EL (cell line): ENCODE measurements at places on chromosomes 12 and 14.

DNA sequence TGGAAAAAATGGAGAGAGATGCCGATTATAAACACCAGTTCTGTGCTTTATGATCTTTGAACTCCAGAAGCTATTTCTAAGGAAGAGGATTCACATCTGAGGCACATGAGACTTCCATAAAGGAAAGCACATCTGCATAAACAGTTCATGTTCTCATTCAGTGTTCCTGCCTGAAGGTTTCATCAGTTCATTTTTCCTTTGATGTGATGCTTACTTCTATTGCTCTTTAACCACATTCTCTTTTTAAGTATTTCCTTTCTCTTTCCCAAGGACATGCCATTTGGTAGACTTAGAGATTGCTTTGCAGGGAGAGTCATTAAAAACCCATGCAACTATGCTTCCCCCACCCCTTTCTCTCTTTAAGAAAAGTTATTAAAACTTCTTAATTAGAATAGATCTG is 387.0 kb upstream of the FLRT2 start:
- no peak for DNase-seq

GRCh38 chr14:96660667-96661066 is 136.5 kb upstream of the VRK1 start:
- no peak for DNase-seq

- no peak for DNase-seq
Observed at GRCh38 chr12:16163901-16164300, 113.6 kb downstream of the SLC15A5 start.

DNA sequence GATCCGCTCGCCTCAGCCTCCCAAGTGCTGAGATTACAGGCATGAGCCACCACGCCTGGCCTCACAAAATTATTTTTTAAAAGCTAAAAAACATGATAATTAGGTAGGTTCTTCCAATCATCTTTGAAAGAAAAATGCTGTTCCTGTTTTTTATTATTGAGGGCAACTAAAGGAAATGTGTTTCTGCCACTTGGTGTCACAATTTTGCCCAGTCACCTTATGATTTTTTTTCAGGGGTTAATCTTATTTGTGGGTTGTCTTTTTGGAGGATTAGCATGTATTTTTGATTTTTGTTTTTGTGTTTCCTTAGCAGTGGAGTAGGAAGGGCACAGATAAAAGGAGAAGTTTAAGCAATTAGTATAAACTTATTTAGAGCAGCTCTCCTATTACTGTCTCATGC is 79.8 kb downstream of the PRORP start:
- DNase-seq = no peak

DNA sequence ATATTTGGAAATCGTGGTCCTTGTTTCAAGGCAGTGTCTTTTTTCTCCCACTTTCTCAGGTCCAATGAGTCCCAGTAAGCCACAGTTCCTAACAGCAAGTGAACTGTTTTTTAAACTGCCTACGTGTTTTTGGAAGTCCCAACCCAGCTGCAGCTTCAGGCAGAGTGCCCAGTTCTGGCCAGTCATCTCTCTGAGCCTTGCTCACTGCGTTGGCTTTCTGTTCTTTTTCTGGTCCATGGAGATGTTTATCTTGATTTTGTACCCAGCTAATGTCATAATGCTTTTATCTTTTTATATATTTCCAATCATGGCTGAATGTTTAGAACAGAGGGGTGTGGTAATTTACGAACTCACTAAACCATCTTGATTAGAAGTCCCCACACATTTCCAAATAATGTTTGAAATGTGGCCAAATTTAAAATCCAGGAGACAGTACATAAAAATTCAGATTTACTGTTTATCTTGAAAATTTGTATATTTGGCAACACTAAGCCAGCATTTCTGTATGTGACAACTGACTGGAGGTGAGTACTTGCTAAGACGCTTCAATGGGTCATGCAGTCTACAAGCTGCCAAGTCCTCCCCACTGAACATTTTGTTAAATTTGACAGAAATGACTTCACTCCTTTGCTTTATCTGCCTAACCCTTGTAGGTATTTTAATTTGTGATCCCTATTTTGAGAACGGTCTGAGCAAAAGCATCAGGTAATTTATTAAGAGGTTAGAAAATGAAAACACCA is 46.1 kb upstream of the OTOGL start:
- peak; percentile 85 for DNase-seq

- peak; percentile 68 for DNase-seq
Observed at GRCh38 chr12:127257366-127257935, 1009.5 kb upstream of the TMEM132C start.

- no peak for DNase-seq
Observed at GRCh38 chr12:121448771-121449315, 48.9 kb downstream of the RNF34 start.

DNA sequence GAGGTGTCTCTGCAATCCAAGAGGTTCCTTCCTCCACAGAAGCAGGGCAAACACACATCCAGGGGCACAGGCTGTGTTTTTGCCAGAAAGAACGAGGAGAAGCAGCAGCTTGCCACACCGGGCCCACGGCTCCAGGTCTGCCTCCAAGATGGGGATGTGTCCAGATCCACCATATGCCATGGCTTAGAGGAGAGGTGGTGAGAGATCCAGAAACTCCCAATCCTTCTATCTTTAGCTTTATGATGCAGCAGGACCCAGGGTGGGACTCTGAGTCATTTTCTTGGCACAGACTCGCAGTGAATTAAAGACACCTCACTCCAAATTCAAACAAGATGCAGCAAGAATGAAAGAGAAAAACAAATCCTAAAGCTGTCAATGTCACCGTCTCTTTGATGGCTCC is 481.4 kb upstream of the TMEM132C start:
- DNase-seq = peak; percentile 50

DNA sequence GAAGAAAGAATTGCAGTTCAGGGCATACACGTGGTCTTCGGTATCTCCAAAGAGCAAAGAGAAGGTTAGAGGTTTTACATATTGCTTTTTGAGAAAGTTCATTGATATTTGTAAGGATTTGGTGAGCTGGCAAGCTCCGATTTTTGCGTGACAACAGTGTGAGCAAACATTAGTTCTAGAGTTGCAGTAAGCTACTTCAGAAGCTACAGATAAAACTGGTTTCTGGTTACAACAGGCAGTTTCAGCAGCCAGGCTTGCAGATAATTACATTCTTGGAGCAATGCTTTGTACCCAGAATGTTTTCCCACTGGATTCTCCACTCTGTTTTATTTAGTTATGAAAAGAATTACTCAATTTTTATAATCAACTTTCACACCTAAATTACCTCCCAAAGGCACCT is 28.2 kb downstream of the KLRK1 start:
- no peak for DNase-seq

- DNase-seq = peak; percentile 78
Observed at GRCh38 chr14:92945959-92946846, 23.3 kb downstream of the CHGA start.
